NCI-H1930 (cell line): ENCODE measurements at places on chromosomes 3 and 15.

DNA sequence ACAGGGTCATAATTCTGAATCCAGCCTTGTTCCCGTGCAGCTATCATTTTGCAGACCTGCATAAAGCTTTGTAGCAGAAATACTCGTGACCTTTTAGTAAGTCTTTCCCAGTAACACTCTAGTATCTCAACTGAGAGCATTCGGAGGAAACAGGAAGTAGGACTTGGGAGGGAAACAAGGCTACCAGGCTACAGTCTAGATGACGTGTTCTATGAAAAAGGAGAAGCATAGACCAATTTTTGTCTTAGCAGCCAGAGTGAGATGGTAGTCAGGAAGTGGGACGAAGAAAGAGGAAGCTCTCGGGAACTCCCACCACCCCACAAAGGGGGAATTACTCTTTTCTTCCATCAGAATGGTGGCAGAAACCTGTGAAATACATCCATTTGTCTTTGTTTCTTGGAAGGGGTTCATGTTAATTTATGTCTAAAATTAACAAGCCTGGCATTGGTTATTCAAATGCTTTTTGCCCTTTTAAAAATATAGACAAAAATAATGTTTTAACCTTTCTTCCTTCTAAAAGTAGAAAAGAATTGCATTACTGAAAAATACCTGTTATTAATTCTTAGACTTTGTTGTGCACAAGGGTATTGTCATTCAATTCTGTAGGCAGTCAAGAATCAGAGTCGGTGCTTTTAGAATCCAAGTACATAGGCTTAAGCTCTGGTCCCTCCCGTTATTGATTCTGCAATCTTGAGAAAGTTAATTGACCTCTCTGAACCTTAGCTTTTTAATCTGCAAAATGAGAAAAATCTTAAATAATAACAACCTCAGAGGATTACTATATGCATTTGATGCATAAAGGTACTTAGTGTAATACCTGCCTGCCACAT is 1.6 kb upstream of the SUCNR1 start:
- DNase-seq: no peak

GRCh38 chr3:124636863-124637296 is 93.4 kb upstream of the UMPS start:
- no peak for DNase-seq

GRCh38 chr3:124207873-124208485 is 216.1 kb upstream of the ROPN1 start:
- no peak for DNase-seq

GRCh38 chr15:69093614-69094013 is 66.8 kb upstream of the GLCE start:
- no peak for DNase-seq

DNA sequence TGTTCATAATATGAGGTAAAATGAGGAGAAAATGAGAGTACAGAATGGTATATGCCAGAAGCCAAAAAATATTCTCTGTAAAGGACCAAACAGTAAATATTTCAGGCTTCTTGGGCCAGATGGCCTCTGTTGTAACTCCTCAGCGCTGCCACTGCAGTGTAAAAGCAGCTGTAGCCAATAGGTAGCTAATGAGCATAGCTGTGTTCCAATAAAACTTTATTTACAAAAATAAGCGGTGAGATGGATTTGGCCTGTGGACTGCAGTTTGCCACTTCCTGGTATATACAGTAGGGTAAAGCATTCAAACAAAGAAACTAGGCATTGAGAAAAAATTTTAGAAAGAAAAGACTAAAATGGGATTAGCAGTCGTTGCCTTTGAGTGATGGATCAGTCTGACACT is 51.5 kb downstream of the BFSP2 start:
- no peak for DNase-seq

- no peak for DNase-seq
Measured at GRCh38 chr3:23874359-23875112, 42.3 kb downstream of the NKIRAS1 start.

- DNase-seq: no peak
Measured at GRCh38 chr15:33846862-33847261, 121.4 kb upstream of the CHRM5 start.

DNA sequence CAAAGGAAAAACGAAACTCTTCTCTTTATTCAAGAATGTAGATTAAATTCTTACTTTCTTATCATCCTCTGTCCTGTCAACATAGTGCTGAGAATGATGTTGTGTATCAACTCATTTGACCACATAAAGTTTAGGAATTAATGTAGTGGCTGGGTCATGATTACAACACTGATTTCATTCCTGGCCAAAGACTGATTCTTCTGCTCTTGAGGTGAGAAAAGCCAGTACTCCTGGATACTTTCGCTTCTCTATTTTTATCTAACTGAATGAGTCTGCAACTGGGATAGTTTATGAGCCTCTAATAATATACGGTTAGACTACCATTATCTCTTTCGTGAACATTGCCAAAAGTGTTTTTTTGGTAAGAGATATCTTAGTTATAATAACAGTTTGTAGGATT is 173.0 kb downstream of the LPP start:
- no peak for DNase-seq

- DNase-seq: peak; percentile 18
Measured at GRCh38 chr3:2099028-2099671, 484 bp downstream of the CNTN4 start.

DNA sequence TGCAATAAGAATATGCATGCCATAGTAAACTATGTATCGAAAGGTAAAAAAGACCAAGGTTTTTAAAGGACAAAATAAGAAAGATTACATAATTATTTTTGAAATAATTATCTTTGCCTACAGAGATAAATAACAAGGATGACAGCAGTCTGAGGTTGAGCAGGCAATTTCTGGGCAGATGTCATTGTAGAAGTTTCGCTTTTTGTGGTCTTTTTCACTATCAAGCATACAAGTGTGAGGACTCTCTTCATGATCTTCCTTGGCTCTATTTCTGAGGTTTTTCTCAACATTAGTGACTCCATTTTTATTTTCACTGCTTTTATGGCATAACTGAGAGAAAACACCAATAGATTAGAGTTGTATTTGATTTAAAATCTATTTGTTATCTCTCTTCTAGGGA is 1337.9 kb upstream of the EPHA6 start:
- DNase-seq: no peak

DNA sequence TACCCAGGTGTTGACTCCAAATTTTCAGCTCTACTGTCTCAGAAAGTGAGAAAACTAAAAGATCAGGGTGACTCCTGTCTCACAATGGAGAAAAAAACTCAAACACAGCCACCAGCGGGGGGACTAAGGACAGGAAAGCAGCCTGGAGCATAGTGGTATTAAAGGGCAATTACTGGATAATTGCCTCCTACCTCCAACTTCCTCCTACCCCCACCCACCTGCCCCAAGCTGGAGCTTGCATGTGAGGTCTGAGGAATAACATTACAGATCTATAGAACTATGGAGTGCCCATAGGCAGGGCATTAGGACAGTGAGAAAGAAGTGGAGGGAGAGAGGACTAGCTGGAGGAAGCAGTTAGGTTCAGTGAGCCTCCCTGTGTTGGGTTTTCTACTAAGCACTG is 2.7 kb upstream of the PCCB start:
- no peak for DNase-seq

- no peak for DNase-seq
Measured at GRCh38 chr3:44795197-44795596, 33.6 kb downstream of the KIF15 start.

GRCh38 chr3:69144631-69145245 is 22.3 kb upstream of the LMOD3 start:
- DNase-seq: no peak

DNA sequence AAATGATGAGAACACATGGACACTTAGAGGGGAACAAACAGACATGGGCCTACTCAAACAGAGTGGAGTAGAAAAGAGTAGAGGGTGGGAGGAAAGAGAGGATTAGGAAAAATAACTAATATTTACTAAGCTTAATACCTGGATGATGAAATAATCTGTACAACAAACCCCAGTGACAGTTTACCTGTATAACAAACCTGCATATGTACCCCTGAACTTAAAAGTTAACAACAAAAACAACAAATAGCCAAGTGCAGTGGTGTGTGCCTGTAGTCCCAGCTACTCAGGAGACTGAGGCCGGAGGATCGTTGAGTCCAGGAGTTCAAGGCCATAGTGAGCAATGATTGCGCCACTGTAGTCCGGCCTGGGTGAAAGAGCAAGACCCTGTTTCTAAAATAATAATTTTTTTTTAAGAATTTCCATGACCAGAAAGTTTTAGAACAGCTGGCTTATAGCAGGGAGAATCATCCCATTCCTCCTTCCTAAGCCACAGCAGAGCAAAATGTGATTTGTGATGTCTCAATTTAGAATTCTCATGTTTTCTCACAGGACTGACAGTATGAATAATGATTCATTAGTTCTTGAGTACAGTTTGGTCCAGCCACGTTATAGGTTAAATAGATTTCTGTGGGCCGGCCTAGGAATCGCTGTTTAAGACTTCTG is 150.0 kb downstream of the ZNF609 start:
- no peak for DNase-seq
